Lung (tissue), 17 donors: ENCODE measurements at places on chromosomes 11 and 22. TPM values are rescaled to one million over a fixed set of nuclear protein-coding genes. Genes with fewer than 3 reads are reported as not detected.
A peak's percentile ranks its signal among the peaks of the same experiment; 100 is the strongest.

GRCh38 chr11:119488256-119488995 lies 65.5 kb upstream of the THY1 start:
- DNase-seq: no peak

DNA sequence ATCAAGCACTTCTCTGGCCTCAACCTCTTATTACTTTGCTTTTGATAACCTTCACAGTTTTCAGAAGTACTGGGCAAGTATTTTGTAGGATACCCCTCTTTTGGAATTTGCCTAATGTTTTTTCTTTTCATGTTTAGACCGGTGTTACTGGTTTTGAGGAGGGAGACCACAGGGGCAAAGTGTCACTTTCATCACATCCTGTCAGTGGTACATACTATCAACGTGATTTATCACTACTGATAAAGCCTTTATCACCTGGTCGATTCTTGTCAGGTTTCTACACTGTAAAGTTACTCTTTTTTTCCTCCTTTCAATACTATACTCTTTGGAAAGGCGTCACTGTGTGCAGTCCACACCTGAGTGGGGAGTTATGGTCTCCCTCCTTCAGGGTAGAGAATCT lies 26.7 kb downstream of the QSER1 start:
- DNase-seq: no peak

DNA sequence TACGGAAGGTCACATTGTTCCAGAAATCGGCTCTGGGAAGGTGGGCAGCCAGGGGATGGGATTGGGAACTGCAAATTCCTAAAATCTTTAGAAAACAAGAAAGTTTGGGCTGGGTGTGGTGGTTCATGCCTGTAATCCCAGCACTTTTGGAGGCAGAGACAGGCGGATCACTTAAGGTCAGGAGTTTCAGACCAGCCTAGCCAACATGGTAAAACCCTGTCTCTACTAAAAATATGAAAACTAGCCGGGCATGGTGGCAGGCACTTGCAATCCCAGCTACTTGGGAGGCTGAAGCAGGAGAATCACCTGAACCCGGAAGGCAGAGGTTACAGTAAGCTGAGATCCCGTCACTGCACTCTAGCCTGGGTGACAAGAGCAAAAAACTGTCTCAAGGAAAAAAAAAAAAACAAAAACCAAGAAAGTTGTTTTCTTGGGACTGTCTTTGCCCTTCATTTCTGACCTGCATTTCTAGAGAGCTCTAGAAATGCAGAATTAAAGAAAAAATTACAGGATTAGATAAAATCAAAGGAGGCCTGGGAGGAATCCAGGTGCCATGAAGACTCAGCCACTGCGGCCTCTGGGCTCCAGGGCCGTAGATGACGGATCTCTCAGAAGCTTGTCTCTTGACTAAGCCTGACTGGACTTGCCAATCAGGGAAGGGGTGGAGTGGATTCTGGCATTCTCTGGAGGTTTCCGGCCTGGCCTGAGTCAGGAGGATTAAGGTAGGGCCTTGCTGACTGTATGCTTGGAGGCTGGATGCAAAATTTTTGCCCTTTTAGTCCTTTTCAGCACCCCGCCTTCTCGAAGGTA lies 5.3 kb upstream of the MALAT1 start:
- DNase-seq: peak; percentile 22

DNA sequence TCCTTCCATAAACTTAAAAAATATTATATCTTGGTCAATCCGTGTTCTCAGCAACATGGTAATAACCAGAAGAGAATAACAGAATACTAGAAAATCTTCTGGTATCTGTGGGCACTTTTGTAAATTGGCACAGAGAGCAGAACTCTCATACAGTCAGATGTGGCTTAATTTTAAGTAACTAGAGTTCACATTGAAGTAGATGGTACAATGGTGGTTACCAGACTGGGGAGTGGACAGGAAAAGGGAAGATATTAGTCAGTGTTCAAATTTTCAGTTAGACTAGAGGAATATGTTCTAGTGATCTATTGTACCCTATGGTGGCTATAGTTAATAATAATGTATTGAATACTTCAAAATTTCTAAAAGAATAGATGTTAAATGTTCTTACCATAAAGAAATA lies 6.9 kb downstream of the OR52H1 start:
- DNase-seq: no peak

- DNase-seq: no peak
These were observed 50.3 kb downstream of the AMBRA1 start for GRCh38 chr11:46543564-46543963.

DNA sequence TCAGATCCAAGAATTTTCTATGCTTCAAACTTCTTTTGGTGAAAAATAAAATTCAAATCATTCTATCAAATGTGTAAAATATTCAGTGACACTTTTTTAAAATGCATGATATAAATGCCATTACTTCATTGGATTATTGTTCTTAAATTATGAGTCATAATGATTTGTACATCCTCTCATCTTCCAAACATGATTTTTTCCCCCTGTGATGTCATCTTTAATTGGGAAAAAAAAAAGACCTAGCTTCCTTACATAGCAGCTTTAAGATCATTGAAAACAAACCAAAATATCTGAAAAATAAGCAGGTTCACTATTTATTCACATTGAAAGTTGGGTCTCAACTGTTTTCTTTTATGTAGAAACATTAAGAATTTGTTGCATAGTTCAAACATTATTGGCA lies 1549.4 kb downstream of the LRRC4C start:
- DNase-seq: no peak

GRCh38 chr11:6648501-6648900 lies 7.1 kb downstream of the DCHS1 start:
- no peak for DNase-seq

DNA sequence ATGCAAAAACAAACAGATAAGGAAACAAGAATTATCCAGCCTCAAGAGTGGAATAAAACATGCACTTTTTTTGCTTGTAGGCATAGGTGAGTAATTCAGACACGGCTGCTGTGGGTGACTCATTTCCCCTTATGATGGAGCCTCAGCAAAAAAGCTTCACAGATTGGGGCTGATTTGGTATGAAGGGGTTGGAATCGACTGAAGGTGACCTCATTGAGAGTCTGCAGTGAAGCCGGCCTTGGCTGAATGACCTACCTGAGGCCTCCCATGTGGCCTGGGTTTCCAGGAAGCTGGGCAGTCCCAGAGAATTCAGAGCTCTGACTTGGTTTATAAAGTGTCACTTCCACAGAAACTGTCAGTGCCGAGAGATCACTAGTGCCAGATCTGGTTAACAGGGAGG lies 34.2 kb upstream of the VPREB1 start:
- no peak for DNase-seq

- peak; percentile 34 for DNase-seq
These were observed 49.0 kb upstream of the GCAT start for GRCh38 chr22:37758694-37759093.

GRCh38 chr11:116261606-116262005 lies 511.2 kb downstream of the BUD13 start:
- DNase-seq: no peak

DNA sequence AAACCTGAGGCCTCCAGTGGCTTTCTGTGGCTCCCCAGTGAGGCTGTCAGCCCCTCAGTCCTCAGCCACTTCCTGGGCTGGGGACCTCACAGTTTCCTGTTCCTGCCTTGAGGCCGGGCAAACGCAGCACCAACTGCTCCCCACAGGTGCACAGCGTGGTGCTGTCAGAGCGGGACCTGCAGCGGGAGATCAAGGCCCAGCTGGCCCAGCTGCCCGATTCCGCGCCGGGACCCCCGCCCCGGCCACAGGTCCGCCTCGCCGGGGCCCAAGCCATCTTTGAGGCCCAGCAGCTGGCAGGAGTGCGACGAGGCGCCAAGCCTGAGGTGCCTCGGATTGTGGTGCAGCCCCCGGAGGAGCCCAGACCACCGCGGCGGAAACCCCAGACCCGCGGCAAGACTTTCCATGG lies 5.4 kb downstream of the TBC1D10C start:
- DNase-seq: no peak

DNA sequence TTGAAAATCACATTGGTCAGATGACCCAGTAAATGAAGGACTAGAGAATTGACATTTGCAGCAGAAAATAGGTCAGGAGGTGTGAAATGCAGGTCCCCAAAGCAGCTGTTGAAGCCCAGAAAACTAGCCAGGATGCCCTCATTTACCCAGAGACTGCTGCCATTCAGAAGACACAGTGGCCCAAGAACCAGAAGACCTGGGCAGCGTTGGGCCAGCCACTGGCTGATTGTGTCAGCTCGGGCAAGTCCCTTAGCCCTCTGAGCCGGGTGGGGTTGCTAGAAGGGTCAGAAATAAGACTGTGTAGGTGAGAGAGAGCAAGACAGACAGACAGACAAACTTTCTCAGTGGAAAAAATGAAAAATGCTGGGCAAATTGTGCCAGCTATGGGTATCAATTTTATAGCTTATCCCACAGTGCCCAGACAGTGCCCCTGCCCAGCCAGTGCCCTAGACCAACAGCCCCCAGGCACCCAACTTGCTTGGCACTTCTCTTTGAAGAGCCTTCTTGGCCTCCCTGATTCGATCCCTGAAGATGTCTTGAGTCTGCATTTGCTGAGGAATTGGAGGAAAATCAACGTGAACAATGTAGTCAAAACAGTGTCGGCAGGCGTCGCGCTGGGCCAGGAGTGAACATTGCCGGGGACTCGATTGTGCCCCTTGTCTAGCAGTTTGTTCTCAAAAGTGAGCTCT lies 198.3 kb downstream of the MN1 start:
- DNase-seq: no peak

DNA sequence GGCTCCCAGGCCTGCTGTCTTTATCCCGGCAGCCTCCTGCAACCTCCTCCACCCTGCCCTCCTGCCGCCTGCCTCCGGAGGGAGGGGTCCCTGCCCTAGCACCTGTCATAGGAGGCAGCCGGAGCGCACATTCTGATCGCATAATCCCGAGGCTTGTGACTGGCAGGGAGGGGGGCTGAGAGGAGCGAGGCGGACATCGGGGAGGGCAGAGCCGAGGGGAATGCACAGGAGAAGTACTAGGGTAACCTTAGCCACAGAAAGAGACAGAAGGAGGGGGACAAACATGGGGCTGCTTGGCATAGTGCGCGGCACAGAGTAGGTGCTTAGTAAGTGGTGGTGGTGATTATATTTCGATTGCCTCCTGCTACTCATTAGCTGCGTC lies 9.2 kb upstream of the ALX4 start:
- DNase-seq: no peak

DNA sequence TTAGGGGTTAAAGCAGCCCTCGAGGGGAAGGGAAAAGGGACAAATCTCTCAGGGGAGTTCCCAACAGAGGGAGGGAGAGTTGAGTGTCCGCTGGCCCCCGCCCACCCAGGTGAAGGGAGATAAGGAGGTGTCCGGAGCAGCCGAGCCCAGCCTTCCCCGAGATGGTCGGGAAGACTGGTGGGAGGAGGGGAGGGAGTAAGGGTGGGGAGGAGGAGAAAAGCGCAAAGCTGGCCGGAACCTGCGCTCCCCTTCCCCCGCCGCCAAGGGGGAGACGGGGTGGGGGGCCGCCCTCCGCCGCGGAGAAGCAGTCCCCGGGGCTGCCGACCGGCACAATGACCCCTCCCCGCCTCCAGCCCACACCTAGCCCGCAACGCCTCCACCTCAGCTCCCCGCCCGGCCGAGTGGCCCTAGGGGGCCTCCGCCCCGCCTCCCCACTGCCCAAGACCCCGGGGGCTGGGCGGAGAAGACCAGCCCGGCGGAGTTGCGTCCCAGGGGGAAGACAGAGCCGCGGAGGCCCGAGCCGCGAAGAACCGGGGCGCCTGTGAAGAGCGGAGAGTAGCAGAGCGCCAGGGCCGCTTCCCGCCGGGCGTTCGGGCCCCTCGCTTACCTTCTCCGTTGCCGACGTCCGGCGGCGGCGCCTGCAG lies 479 bp downstream of the RSF1 start:
- peak; percentile 74 for DNase-seq

DNA sequence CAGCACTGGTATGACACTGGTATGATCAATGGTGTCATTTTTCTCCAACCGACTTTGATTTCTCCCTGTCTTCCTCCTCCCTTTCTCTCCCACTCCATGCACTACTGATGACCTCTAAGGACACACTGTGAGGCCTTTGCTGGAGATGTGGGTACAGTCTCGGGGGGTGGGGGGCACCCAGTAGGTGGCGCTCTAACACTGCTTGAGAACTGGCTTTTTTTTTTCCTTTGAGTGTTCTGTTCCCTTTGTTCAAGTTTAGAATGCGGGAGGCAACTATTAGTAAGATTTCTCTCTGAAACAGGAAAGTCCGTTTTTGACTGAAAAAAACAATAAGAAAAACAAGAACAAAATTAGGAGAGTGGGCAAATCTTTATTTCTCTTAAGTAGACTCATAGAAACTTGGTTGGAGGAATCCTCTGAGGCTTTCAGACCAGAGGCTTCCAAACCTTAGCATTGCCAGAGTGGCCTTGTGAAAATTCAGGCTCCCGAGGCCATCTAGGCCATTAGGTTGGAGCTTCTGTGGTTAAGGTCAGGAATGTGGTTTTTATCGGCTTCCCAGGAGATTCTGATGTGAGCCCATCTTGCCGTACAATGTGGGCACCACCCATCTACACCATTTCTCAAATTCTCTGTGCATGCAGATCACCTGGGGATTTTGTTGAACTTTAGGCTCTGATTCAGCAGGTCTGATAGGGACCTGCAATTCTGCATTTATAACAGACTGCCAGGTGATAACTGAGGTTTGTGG lies 43.2 kb downstream of the PANX1 start:
- peak; percentile 41 for DNase-seq

DNA sequence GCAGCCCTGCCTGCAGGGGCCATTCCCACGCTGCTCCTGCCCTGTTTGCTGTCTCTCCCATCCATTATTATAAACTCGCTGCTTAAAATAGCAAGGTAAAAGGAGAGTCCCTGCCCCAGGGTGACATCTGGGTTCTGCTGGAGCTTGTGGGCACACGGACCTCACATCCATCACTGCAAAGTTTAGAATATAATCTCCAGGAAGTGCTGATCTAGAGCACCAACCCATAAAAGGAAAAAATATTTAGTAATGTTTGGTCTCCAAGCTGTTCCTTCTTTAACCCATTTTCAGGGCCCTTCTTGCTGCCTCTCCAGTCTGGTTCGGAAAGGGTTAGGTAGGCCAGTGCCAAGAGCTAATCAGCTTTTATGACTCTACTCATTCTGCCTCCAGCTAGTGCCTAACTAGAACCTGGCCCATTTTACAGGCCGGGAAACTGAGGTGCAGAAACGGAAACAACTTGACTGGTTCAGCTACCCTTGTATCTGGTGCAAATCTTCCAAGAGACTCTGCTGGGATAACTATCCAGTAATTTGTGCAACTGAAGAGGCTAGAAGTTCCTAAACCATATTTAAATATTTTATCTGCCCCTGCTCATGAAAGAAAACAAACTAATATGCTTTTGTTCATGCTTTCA lies 37.5 kb downstream of the IRAG1 start:
- no peak for DNase-seq

GAL gene
- total RNA-seq: 0.61 TPM

CSRP3 gene
- 3.5 TPM for total RNA-seq

TTC36 gene
- total RNA-seq: 1.6 TPM

SLC25A45 gene
- total RNA-seq: 15.6 TPM

CCDC157 gene
- total RNA-seq: 10.9 TPM

GRM5 gene
- total RNA-seq: 0.51 TPM

MIOX gene
- not detected for total RNA-seq

F2 gene
- total RNA-seq: 0.40 TPM
